ENCODE measurements at places on chromosomes 12 and 14. TPM values are rescaled to one million over a fixed set of nuclear protein-coding genes. Genes with fewer than 3 reads are reported as not detected.

ANG gene
- 1,830 TPM for total RNA-seq

- DNase-seq = no peak
- no peak overlapping the region for H3K4me3 ChIP-seq
- H3K27ac ChIP-seq = no peak overlapping the region
- H3K36me3 ChIP-seq = no peaks in the 10 kb centered on the region
Observed at GRCh38 chr12:124002021-124002644, 29.1 kb downstream of the ZNF664 start.

DNA sequence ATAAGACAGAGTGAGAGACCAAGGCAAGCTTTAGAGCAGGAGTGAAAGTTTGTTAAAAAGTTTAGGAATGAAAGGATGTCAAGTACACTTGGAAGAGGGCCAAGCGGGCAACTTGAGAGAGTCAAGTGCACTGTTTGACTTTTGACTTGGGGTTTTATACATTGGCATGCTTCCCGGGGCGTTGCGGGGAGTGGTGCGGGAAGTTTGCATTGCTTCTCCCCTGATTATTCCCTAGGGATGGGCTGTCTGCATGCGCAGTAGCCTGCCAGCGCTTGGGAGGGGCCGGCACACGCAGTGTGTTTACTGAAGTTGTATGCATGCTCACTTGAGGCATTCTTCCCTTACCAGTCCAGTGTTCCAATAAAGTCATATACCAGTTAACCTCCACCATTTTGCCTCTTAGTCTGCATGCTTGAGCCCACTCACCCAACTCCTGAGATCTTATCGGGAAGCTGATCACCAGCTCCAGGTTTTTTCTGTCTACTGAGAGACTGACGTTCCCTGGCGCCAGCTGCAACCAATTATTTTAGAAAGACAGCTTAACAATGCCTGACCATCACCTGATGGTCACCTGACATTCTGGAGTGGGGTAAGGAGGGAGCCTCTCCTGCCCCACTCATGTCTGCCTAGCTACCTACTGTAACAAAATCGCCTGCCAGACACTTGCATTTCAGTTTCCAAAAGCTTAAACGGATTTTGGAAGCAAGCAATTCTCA is 53.2 kb downstream of the DACT1 start:
- no peaks in the 10 kb centered on the region for H3K4me1 ChIP-seq
- H3K27ac ChIP-seq = no peak overlapping the region
- no peaks in the 10 kb centered on the region for H3K27me3 ChIP-seq
- H3K4me3 ChIP-seq = no peak overlapping the region
- DNase-seq = no peak

DNA sequence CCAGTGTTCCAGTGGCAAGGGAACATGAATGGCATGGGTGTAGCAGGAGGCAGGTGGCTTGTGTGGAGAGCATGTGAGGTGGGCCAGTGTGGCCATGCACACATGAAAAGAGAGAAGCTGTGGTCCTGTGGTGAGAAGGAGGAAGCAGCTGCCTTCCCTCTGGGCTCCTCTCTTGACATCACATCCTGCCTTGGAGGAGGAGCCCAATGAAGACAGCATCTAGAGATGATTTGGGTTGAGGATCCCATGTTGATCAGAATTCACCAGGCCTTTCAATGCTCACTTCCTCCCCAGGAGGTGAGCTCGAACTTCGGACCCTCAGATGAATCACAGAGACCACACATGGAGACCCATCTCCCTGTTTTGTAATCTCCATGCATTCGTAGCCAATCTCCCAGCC is 82.6 kb downstream of the LRRC74A start:
- no peaks in the 10 kb centered on the region for H3K36me3 ChIP-seq
- DNase-seq = no peak
- H3K4me3 ChIP-seq = no peak overlapping the region
- no peaks in the 10 kb centered on the region for H3K27me3 ChIP-seq

ITGB7 gene
- 3.7 TPM for total RNA-seq

DNA sequence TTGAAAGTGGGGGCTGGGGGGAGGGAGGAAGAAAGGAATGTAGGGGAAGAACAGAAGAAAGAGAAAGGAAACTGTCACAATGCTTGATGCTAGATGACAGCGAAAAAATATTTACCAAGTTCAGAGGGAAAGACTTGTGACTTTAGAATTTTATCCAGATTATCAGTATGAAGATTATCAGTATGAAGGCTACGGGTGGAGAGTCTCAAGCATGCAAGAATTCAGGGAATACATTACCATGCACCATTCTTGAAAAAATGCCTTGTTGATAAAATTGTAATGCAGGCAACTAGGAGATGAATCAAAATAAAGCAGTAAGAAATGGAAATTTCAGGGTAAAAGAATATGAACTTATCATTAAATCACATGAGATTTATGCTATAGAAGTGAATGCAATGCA is 376.8 kb downstream of the PCNX1 start:
- H3K27me3 ChIP-seq = no peaks in the 10 kb centered on the region
- no peak overlapping the region for H3K4me3 ChIP-seq
- no peak for DNase-seq

DNA sequence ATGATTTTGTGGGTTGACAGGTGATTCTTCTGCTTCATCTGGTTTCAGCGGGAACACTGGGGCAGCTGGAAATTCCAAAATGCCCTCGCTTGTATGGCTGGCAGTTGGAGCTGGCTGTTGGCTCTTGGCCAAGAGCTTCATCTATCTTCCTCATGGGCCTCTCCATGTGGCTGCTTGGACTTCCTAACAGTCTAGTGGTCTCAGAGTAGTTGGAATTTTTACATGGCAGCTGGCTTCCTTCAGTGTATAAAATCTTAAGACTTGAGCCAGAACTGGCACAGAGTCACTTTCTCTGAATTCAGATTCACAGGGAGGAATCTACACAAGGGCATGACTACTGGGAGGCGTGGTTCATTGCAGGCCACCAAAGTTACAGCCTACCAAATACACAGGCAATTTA is 204.9 kb upstream of the RMST start:
- H3K4me3 ChIP-seq = no peak overlapping the region
- H3K36me3 ChIP-seq = no peaks in the 10 kb centered on the region
- no peak for DNase-seq
- no peaks in the 10 kb centered on the region for H3K4me1 ChIP-seq

BHLHE41 gene
- total RNA-seq = 1.00 TPM

GRCh38 chr14:96844857-96845570 is 47.8 kb downstream of the VRK1 start:
- no peaks in the 10 kb centered on the region for H3K4me1 ChIP-seq
- no peak overlapping the region for H3K4me3 ChIP-seq
- no peak for DNase-seq
- H3K36me3 ChIP-seq = no peaks in the 10 kb centered on the region

SYCP3 gene
- not detected for total RNA-seq

PFKM gene
- total RNA-seq = 8.4 TPM

ASPG gene
- total RNA-seq = 151 TPM

DNA sequence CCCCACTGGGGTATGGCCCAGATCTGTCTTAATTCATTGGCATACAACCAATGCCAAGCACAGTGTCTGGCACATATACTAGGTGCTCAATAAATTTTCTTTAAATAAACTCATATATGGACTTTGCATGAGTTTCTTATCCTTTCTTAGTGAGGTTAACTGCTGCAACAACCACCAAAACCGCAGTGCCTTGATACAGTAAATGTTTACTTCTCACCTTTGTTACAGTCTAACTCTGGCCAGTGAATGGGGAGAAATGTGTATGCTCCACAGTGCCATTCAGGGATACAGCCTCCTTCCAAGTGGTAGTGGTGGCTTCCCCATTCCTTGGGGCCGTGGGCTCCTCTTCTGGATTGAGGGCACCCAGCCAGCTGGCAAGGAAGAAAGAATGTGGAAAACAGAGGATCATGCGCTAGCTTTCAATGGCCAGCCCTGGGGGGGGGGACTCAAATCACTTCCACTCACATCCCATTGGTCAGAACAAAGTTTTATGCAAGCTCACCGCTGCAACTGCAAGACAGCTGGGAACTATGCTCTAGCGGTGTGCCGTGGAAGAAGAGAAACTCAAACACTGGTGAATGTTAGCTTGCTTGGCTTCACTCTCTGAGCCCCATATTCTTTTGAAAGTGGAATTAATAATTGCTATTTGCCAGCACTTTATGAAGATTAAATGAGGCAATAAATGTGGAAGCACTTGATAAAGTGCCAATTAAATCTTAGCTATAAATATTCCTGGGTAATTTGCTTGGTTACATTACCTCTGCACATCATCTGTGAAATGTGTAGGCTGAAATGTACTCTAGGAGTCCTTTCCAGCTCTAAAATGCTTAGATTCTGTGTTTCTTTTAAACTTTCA is 51.0 kb upstream of the SOCS2 start:
- no peak for DNase-seq
- no peak overlapping the region for H3K27ac ChIP-seq
- no peaks in the 10 kb centered on the region for H3K36me3 ChIP-seq
- H3K4me1 ChIP-seq = peaks cover 5% of the 10 kb centered on the region

DNA sequence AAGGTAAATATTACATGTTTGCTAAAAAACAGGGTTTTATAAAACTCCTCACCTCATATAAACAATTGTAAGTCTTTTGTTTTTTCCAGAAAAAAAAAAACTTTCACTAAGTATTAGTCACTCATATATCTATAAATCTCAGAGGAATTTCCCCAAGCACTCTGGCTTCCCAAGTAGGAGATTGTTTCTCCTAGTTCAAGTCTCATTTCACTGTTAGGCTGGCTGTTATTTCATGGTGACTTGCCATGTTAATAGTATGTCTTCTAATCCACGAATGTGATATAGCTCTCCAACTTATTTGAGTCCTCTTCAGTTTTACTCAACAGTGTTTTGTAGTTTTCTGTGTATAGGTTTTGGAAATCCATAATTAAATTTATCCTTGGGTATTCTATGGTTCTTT is 61.6 kb downstream of the CAPZA3 start:
- no peaks in the 10 kb centered on the region for H3K4me1 ChIP-seq
- H3K27ac ChIP-seq = no peak overlapping the region
- no peaks in the 10 kb centered on the region for H3K36me3 ChIP-seq
- DNase-seq = no peak

- no peak for DNase-seq
- H3K27ac ChIP-seq = no peak overlapping the region
- H3K27me3 ChIP-seq = no peaks in the 10 kb centered on the region
- H3K36me3 ChIP-seq = no peaks in the 10 kb centered on the region
- H3K4me3 ChIP-seq = no peak overlapping the region
Observed at GRCh38 chr14:78666336-78667056, 496.3 kb downstream of the NRXN3 start.

VTI1B gene
- total RNA-seq = 44.2 TPM

GRCh38 chr14:58177125-58177524 is 22.8 kb upstream of the ACTR10 start:
- no peaks in the 10 kb centered on the region for H3K27me3 ChIP-seq
- H3K36me3 ChIP-seq = no peaks in the 10 kb centered on the region
- no peak overlapping the region for H3K27ac ChIP-seq
- no peaks in the 10 kb centered on the region for H3K4me1 ChIP-seq
- H3K4me3 ChIP-seq = no peak overlapping the region

DNA sequence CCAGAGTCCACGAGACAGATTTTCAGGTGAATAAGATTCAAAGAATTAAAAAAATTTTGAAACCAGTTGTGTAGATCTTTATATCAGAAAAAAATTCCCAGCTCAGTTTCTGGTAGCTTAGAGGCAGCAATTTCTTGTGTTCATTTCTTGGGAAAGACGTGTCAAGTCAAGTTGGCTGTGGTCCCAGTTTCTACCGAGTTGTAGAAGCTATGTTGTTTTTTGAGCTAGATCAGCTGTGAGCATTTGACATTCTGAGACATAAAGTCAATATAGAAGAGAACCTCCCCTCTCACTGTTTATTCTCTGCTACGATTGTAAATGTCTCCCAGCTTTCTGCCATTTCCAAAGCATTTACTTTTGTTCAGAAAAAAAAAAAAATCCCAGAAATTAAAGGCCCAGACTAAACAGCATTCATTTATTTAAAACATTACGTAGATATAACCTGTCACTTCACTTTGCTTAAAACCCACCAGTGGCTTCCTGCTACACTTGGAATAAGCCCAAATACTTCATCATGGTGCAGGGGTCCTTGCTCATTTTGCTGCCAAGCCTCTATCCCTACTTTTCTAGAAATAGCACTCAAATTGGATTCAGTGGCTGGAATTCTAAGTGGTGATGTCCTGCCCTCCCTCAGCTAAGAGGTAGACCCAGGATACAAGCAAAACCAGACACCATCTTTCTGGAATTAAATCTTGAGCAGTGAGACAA is 20.6 kb upstream of the PYGL start:
- no peak for DNase-seq
- no peak overlapping the region for H3K27ac ChIP-seq
- no peak overlapping the region for H3K4me3 ChIP-seq
- H3K4me1 ChIP-seq = peaks cover 3% of the 10 kb centered on the region
- H3K36me3 ChIP-seq = no peaks in the 10 kb centered on the region

GRCh38 chr14:30211326-30211725 is 283.7 kb upstream of the PRKD1 start:
- H3K4me1 ChIP-seq = no peaks in the 10 kb centered on the region
- H3K4me3 ChIP-seq = no peak overlapping the region
- no peaks in the 10 kb centered on the region for H3K36me3 ChIP-seq
- no peak overlapping the region for H3K27ac ChIP-seq
